SK-N-SH treated with all-trans-retinoic acid at 6 μM for 48 hours (cell line): ENCODE measurements at places on chromosomes 13 and 19.

GRCh38 chr19:29708554-29709439 is 6.3 kb downstream of the C19orf12 start:
- ATAC-seq: no peak

DNA sequence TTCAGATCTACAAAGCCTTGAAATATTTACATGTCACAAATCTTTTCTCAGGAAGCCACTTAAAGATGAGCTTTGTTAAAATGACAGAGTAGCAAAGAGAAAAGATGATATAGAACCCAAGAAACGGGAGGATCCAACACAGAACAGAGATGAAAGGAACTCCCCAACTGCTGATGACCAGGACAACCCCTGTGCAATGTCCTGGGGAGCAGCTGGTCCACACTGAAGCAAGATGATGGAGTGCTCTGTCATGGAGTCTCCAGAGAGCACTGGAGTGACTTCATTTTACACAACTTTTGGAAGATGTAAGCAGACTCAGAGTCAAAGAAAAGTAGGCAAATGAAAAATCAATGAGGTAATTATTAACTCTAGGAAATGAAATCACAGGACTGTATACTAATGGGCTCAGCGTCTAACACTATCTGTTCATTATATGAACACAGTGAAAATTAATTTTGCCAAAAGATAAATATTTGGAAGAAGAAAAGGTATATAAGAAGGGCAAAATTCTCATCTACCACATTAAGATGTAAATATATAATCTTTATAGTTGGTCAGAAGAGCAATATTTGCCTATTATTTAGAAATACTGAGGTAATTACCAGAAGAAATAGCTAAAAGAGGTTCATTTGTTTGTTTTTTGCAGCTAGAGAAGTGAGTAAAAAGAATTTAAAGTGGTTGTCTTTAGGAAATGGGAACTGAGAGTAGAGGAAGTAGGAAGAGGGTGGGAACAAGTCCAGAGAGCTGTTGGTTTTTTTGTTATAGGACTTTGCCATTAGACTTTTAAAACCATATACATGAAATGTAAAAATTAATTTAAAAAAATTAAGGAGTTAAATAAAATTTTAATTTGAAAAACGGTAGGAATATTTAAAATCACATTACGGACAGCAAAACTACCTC is 30.5 kb downstream of the MTRF1 start:
- no peak for ATAC-seq

DNA sequence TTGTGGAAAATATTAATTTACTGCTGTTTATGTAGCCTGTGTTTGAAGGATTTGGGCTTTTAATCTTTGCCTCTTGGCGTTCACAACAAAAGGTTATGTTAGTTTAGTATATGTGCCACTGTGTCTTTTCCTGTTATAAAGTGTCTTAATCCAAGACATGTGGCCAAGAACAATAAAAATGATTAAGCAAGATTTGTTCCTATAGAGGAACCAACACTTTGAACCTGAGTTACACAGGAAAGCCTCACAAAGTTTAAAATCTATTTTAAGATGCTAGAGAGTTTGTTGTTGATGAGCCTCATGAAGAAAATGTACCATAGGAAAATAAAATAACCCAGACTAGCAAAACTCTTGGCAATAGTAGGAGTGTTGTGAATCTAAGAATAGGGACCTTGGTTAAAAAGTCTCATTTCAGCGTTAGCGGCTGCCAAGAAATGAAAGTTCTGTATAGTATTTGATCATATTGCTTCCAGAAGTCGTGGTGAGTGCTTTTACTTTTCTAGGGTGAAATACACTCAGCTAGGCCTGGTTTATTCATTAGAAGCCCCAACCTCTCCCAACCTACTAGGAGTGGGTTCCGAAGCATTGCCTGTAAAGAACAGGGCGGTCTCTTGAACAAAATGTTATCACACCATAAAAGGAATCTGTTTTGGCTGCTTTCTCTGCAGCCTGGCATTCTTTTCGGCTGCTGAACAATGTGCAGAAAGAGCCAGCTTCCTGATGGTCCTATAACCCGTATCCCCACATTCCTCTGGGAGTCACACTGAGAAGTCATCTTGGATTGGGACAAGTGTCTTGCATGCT is 102.6 kb downstream of the LRCH1 start:
- ATAC-seq: peak; percentile 30

DNA sequence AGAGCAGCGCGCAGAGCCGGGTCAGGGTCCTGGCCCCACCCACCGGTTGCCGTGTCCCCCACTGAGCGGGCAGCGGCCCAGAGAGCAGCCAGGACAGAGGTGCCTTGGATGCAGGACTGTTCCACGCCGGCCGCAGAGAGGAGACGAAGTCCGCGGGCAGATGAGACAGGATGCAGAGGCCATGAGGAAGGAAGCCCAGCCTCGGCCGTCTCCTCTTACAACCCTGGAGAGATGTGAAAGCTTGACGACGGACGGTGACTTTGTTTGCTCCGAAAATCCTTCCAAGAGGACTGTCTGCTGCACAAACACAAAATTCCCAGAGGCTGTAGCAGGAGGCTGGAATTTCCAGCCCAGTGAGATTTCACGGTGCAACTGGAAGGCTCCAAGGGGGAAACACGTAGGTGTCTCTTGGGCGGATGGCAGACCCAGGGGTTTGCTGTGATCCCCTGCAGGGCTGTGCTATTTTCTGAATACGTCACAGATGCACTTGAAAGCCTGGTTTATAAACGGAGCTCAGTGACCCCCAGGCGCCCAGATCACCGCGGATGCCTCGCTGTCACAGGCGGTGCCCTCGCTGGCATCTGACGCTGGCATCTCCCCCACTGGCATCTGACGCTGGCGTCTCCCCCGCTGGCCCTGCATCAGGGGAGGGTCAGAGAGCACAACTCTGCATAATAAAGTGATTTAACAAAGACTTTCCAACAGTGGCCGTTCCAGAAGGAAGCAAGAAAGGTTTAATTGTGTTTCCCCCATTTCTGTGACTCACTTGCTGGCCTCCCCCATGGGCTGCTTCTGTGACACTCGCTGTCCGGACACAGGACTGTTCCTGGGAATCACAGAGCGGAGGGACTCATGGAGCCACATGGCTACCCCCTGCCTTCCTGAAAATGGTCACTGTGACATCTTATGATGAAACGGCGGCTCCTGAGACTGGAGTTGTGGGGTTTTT is 62.0 kb upstream of the C13orf46 start:
- no peak for ATAC-seq

DNA sequence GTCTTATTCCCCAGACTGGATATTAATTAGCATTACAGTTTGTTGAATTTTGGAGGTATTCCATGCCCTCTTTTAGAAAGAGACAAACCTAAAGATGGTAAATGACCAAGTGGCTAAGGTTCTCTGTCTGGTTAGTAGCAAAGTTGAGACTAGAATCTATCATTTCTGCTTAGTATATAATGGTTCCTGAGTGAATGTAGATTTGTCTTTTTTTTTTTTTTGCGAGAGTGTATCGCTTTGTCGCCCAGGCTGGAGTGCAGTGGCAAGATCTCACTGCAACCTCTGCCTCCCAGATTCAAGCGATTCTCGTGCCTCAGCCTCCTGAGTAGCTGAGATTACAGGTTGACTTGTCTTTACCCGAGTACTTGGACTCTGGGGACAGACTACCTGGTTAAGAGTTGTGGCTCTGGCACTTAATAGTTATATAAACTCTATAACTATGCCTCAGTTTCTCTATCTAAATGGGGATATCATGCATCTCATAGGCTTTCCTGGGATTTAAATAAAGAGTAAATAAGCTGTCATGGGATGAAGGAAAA is 2.7 kb downstream of the NAA16 start:
- ATAC-seq: no peak

DNA sequence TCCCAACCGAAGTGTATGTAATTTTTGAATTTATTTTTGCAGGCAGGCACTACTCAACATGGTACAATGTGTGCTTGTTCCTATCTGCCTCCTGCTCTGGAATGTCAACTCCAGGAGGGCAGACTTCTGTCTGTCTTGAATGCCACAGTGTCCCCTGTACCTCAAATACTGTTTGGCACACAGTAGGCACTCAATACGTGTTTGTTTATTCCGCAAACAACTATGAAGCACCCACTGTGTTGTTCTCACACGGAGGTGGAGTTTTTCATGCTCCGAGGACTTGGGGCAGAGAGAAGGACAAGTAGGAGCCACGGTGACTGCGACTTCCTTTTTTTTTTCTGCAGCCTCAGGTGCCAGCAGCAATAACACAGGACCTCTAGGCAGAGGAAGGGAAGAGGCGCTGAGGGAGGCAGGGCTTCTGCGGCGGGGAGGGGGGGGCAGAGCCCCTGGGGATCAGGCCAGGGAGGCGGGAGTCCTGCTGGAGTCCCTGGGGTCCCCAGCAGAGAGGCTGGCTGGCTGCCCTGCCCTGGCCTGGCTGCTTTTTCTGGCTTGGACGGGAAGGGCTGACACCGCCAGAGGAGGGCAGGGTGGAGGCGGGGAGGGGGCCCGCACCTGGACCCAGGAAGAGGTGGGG is 29.3 kb upstream of the TNFAIP8L1 start:
- peak; percentile 57 for ATAC-seq

GRCh38 chr19:48480183-48480557 is 11.0 kb downstream of the CYTH2 start:
- ATAC-seq: no peak

DNA sequence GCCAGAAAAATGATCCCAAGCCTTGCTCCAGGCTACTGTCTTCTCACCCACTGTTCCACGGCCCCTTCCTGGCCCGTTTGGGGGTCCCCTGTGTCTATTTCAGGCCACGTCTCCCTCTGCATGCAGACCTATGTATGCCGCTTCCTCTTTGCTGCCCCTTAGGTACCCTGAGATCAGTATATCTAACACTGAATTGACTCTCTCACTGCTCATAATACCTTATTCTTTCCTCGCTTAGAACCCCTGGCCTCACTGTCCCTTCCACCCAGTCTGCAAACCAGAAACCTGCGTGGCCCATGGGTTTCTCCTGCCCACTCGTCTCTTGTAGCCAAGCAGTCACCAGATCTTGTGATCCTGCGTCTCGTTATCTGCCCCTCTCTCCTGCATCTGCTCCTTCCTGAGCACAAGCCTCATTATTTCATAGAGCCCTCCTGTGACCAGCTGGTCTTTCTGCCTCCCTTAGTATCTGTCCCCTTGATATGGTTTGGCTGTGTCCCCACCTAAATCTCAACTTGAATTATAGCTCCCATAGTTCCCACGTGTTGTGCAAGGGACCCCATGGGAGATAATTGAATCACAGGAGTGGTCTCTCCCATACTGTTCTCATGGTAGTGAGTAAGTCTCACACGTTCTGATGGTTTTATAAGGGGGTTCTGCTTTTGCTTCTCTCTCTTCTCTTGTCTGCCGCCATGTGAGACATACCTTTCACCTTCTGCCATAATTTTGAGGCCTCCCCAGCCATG is 109.0 kb upstream of the RNF113B start:
- ATAC-seq: no peak

DNA sequence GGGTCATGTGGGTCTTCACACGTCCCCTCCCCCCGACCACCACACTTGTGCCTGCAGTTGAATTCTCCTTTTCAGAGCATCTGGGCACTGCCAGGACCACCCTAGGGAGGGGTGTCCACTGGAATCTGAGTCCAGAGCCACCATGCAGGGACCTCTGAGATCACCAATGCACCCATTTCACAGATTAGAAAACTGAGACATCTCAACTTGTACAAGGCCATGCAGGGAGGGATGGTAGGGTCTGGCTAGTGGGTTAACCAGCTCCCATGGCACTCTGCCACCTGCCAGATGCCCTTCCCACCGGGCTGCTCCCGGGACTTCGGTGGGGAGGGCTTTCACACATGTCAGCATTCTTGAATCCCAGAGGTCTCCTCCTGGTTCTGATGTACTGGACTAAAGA is 44.3 kb upstream of the C19orf12 start:
- ATAC-seq: no peak

DNA sequence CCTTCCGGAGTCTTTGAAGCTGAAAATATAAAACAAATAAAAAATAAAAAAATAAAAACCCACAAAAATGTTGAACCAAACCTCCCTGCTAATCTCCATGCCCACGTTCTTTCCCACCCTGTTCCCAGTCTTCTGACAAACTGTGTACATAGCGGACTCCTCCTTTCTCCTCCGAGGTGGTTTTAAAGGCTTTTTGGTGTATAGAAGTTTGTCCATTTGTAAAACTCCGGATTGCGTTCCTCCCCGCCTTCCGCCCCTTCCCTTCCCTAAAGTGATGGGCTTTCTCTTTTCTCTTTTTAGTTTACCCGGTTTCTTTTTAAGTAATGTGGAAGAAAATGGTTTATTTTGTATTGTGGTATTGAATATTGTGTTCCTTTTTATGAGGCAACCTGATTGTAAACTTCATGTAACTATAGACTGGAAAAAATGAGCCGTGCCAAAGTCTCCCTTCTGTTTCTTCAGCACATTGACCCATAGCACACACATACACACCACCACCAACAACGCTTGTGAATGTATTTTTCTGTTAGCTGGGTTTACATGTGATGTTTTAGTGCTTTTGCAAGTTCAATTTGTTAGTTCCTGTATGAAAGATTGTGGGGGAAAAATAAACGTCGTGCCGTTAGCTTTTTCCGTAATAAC is 4.4 kb downstream of the ZIC2 start:
- ATAC-seq: no peak

DNA sequence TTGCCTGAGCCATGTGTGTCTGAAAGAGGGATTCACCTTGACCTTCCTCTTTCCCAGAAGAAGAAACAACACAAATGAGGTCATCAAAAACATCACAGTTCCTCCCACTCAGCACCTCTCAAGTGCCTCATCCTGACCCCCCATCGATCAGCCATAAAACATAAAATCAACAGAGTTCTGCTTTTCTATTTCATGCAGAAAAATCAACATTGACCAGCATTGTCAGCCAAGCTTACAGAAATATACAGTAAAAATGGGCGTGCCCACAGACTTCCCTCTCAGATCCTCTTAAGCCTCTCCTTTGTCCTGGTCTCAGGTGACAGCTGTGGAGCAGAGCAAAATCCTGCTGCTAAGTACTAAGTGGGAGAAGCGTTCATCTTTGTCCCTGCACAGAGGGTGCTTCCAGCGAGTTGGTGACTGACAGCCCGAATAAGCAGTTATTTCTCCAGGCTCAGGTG is 213.3 kb downstream of the OLFM4 start:
- no peak for ATAC-seq
